Skin of body (tissue), 3 donors: ENCODE measurements at places on chromosomes 2 and 18.

- no peak for DNase-seq
These were observed 59.3 kb upstream of the MGAT4A start for GRCh38 chr2:98790221-98790620.

DNA sequence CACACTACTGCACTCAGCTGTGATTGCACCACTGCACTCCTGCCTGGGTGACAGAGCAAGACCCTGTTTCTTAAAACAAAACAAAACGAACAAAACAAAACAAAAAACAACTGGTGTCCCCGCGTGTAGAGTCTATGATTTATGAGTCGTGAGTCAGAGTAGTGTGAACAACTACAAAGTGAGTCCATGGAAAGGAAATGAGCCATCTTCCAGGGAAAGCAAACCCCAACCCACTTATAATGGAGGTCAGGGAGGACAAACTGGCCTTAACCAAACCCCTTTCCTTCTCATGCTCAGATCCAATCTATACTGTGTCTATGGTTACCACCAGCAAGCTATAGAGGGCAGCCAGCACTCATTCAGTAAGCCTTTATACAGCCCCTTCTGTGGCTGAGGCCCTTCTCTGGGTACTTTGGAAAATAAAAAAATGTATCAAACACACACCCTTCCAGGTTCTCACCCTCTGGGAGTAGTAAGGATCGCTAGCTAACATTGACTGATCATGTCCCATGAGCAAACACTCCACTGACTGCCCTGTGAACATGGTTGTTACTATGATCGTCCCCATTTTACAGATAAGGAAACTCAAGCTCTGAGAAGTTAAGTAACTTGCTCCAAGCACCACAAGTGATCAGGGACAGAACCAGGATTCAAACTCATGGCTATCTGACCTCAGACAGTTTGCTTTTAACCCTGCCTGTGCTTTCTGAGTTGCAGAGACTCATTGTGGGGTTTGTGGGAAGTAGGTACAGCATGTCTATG, 24.7 kb upstream of the COLEC12 start:
- no peak for DNase-seq

DNA sequence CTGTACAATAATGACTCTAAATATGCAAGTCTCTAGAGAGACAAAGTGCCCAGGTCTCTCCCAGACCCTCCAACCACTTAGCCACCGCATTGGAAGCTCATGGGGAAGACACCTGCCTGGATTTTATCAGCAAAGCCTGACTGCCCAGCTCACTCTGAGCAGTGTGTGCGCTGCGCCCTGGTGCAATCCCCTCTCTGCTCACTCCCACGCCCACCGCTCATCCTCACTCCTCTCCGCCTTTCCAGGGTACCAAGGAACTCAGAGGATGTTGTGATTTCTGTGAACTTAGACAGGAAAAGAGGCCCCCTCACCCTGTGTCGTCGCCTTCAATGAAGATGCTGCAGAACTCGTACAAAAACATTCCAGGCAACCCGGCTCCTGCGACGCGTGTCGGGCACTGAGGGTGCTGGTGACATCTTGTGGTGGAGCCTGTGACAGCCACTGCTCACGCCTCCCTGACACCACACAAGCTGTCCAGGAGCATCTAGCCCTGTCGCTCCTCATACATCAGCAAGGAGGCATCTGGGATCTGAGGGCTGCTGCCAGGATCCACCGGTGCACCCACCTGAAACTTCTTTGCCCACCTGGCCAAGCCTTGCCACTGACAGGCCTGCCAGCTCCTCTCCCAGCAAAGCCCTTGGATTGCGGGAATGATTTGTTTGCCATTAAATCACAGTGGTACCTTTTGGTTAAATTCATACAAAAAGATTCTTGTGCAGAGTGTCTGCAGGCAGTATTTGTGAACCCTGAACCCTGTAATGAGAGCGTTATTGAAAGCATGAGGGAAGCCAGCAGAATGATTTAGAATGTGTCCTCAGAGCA, 220.4 kb downstream of the ZNF516 start:
- peak; percentile 15 for DNase-seq

GRCh38 chr2:222410534-222410933, 13.8 kb upstream of the SGPP2 start:
- no peak for DNase-seq

DNA sequence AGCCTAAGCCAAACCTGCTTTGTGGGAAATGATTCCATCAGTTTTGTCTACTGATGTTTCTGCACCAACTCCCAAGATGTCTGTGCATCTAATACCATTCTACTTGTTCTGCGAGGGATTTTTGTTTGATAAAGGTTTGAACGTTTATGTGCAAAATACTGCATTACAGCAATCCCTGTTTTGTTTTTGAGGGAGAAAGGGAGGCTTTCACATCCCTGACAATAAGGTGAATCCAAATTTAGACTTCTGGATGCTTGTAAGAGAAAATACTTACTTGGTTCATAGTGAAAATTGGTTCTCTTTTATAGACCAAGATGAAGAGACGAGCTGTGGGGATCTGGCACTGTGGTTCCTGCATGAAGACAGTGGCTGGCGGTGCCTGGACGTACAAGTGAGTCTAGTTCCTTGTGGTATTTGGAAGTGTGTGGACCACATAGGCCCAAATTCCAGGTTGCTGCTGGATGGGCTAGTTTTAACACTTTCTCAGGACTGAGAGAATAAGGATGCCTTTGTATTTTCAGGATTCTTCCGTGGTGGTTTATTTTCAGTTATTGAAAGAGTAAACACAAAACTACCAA, 1.1 kb downstream of the RPL37A start:
- no peak for DNase-seq

DNA sequence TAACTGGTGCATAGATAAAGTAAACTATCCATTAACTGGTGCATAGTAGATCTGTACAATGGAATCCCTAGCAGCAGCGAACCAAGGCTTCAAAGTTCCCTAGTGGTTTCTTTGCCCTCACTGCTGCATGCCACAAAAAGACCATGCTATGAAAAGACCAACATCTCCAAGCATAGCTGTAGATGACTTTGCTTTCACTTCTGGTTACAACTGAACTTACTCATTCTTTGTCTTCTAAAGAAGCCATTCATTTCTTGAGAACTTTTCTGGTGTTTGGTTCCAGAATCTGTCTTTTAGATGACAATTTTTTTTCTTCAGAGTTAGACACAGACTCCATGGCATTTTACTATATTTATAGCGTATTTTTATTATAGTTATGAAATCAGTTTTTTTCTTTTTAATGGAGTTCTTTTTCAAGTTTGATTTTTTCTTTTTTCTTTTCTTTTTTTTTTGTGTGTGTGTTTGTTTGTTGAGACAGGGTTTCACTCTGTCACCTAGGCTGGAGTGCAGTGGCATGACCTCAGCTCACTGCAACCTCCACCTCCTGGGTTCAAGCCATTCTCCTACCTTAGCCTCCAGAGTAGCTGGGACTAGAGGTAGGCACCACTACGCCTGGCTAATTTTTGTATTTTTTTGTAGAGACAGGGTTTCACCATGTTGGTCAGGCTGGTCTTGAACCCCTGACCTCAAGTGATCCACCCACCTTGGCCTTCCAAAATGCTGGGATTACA, 63.6 kb downstream of the SLC35F5 start:
- no peak for DNase-seq

GRCh38 chr2:38947241-38948239, 57.9 kb downstream of the ARHGEF33 start:
- no peak for DNase-seq

DNA sequence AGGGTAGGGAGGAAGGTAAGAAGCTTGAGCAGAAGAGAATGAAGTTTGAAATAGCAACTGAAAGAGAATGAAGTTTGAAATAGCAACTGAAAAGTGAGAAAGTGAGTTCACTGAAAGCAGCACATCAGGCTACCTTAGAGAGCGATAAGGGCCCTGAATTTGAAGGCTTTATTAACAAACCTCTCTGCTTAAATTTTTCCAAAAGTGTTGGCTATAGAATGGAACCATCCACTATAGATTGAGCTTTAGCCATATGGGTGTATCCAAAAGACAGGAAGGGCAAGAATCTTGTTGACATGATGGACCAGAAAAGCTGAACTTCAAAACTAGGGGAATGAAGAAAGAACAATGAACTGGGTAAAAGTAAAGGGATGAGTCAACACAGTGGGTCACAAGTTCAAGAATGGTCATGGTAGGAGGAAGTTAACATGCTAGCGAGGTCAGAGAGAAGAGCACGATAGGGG, 122.5 kb downstream of the ASXL3 start:
- no peak for DNase-seq

DNA sequence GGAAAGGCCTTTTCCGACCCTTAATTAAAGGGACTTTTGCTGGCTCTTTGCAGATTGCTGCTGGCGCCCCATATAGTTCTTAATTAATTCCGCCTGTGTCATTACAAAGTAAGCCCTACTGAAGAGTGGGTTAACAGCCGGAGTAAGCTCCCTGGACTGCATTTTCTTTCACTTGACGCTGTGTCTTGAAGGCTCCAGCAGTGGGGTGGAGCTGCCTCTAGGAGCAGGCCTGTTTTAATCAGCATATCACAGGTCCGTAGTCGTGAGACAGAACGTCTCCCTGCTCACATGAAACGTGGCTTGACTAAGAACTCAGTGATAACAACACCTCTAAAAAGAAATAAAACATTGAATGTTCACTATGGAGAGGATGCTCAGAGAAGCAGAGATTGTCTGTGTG, 329.9 kb upstream of the RAB12 start:
- no peak for DNase-seq

DNA sequence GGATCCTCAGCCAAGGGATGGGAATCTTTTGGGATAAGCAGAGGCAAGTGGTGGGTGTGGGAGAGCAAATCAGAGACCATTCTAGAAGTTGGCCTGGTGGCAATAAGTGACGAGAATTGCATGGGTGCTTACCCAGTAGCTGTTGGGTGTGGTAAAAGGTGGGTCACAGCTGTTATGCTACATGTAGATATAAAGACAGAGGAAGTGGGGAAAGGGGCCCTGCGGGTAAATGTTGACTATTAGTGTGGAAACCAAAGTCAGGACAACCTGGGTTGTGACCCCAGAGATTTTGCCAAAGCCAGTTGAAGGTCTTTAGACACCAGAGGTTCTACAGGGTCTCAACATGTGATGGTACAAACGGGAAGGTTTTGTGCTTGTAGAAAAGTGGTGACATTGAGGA, 443.6 kb upstream of the HNRNPA3 start:
- DNase-seq = no peak

DNA sequence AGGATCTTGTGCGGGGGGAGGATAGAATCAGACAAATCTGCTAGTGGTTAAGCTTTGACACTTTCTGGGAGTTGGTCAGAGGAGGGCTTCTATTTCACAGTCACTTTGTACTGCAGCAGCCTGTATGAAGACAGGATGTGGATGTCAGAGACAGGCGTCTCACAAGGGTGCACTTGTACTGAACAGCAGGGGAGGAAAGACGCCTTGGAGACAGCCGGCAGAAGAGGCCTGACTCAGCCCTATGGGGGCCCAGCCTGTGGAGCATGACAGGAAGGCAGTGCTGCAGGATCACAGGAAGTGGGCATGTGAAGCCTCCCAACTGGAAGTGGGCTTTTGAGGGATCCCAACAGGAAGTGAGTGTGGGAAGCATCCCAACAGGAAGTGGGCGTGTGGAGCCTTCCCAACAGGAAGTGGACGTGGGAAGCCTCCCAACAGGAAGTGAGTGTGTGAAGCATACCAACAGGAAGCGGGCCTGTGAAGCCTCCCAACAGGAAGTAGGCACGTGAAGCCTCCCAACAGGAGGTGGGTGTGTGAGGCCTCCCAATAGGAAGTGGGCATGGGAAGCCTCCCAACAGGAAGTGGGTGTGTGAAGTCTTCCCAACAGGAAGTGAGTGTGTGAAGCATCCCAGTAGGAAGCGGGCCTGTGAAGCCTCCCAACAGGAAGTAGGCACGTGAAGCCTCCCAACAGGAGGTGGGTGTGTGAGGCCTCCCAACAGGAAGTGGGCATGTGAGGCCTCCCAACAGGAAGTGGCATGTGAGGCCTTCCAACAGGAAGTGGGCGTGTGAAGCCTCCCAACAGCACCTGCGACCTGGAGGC, 212.3 kb downstream of the SNTG2 start:
- no peak for DNase-seq

- no peak for DNase-seq
These were observed 450.7 kb upstream of the PIK3C3 start for GRCh38 chr18:41504316-41504715.

- DNase-seq = no peak
These were observed 51.5 kb upstream of the DCC start for GRCh38 chr18:52288403-52289004.

- DNase-seq = no peak
These were observed 24.3 kb upstream of the BOK start for GRCh38 chr2:241534293-241534692.

GRCh38 chr18:33201509-33201926, 239.0 kb downstream of the CCDC178 start:
- DNase-seq = peak; percentile 15

GRCh38 chr2:80420530-80421208, 116.1 kb upstream of the LRRTM1 start:
- DNase-seq = no peak

GRCh38 chr18:2083691-2084090, 487.6 kb downstream of the METTL4 start:
- no peak for DNase-seq

GRCh38 chr2:129071531-129071930, 752.9 kb upstream of the HS6ST1 start:
- no peak for DNase-seq

DNA sequence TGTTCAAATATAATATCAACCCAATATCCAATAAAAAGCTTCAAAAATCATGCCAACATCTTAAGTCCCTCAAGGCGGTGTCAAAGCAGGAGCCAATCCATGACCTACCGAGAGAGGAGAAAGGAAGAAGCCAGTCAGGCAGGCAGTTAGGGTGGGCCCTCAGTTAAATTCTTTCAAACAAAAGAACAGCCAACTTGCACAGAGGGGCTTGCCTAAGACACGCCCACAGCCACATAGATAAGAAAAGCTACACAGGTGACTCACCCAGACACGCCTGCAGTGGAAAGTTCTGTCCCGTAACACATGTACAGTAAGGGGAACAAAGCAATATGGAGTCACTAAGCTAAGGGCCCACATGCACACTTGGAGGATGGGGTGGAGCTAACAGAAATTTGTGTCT, 61.3 kb downstream of the SP110 start:
- no peak for DNase-seq

GRCh38 chr2:30985493-30986230, 152.6 kb downstream of the GALNT14 start:
- DNase-seq = peak; percentile 8

- DNase-seq = no peak
These were observed 708 bp upstream of the RIF1 start for GRCh38 chr2:151408788-151409600.

- no peak for DNase-seq
These were observed 121.3 kb upstream of the CD226 start for GRCh38 chr18:70068981-70069380.

GRCh38 chr18:7789856-7790552, 222.9 kb downstream of the PTPRM start:
- no peak for DNase-seq

GRCh38 chr2:219570194-219570923, 980 bp downstream of the OBSL1 start:
- DNase-seq = no peak

GRCh38 chr2:241843321-241844065, 15.2 kb downstream of the PDCD1 start:
- DNase-seq = no peak

GRCh38 chr2:62074233-62074632, 121.7 kb upstream of the B3GNT2 start:
- DNase-seq = no peak
